ENCODE measurements at places on chromosomes 6 and 20.

DNA sequence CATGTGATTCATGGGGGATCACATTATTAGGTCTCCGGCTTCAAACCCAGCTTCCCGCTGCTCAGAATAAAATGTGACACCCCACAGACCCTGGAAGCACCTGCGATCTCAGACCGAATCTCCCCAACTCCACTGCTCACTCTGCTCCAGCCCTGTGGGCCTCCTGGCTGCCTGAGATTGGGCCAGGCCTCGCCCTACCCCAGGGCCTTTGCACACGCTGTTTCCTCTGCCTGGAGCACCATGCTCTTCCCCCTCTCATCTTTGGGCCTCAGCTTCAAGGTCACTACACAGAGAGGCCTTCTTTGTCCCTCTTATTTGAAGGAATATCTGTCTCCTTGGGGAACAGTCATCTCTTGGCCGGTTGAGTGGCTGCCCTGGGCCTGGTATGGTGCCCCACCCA is 48.8 kb downstream of the RBM38 start:
- no peak for DNase-seq

DNA sequence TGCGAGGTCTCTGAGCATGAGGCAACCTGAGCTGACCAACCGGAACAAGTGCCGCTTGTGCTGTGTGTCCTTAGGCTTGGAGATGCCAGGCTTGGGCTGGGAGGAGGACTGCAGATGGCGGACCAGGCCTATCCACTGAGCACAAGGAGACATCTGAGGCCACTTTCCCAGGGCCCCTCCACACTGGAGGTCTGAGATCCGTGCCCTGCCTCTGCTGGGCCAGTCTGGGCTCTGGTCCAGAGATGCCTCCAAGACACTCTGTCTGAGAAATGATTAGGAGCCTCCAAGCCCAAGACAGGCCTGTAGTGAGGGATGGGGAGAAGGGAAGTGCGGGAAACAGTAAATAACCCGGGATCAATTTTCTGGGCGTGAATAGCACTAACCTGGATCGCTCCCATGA is 3.0 kb upstream of the MLN start:
- DNase-seq = no peak

GRCh38 chr6:88008831-88009231 is 38.8 kb upstream of the SPACA1 start:
- DNase-seq = no peak

DNA sequence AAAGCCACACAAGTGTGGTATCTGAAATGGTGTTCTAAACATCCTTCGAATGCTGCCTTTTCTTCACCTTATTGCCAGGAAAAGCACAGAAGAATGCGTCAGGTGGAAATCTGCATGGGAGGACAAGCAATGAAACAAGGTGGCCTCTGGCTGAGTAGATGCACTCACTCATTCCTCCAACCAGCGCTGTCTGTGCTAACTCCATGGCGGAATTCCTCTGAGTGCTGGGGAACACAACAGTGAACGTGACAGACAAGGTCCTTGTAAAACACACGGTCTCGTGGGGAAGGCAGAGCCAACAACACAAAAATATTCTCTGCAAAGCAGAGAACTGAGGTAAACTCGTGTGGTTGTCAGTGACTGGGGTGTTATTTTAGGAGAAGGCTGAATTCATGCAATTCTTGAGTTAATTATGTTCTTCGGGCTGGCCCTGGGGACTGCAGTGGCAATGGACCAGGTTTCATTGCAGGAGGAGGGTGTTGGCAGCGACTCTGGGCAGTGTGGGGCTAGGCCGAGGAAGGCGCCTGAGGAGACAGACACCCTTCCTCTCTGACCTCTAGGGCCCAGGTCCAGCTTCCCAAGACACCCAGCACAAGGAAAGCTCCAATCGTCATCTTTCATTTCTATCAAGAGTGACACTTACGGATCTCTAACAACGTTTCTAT is 339.7 kb downstream of the PRKN start:
- DNase-seq = no peak

DNA sequence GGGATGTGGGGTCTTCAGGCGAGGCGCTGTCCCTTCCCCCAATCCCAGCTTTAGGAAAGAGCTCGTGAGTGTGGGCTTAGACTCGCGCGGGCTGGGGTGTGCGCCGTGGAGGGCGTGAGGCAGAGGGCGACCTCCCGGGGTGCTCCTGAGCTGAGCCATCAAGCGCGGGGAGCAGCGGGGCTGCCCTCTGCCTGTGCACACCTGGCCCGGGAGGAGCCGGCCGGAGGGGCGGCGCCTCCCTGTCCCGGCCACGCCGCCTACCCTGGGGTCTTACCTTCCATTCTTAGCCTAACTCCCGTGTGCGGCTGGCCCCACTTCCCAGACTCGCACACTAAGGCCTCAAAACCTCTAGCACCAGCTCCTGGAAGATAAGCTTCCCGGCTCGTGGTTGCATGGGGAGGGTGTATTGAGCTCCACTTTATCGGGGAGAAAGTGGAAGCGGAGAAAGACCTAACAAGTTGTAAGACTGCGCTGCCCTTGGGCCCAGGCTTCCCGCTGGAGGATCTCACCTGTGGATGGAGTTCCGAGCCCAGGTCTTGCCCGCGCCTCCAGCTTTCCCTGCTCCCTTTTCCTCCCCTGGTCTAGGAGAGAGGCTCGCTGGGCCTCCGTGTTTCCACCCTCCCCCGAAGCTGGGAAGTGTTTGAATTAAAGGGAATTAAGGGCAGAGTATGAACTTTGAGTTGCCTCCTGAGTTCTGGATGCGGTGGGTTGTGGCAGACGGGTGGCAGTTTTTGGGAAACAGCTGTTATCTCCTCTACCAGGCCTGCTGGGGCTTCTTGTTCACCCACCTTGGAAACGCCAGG is 1.2 kb downstream of the DNMT3B start:
- no peak for DNase-seq

DNA sequence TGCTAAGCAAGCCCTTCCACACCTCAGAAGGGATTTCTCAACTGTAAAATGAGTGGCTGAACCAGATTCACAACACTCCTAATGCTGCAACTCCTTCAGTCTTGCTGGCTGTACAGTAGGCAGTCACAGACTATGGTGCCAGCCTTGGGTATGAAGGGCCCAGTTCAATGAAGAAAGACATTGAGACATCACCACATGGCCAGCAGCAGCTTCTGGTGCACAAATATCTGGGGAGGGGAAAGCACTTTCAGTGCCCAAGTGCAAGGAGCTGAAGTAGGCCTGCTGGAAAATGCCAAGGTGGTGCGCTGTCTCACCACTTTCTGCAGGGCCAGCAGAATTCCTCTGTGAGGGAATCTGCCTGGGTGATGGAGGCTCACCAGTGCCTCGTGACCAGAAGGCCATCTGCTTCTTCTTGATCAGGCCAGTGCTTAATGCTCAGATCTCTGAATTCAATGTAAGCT is 1.8 kb downstream of the PLA2G7 start:
- no peak for DNase-seq

GRCh38 chr6:18527836-18528743 is 140.9 kb downstream of the RNF144B start:
- no peak for DNase-seq

- no peak for DNase-seq
Observed at GRCh38 chr6:132969196-132969595, 154.8 kb downstream of the RPS12 start.

GRCh38 chr6:170402318-170403040 is 95.9 kb downstream of the FAM120B start:
- no peak for DNase-seq
